ENCODE measurements at places on chromosomes 1 and 21.

DNA sequence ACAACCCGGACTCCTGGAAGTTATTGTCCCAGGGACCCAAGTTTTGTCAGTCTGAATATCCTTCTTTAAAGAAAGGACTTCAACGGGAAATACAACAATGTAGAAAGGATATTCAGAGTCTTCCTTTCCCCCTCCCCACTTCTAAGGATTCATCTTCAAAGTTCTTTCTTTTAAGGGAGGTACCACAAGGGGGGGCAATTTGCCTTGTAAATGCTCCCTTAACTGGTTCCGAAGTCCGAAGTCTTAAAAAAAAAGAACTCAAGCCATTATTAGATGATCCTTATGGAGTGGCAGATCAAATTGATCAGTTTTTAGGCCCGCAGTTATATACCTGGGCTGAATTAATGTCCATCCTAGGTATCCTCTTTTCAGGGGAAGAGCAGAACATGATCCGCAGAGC, 47.0 kb downstream of the SERINC2 start:
- no peak for DNase-seq

- no peak for DNase-seq
Observed at GRCh38 chr1:34603594-34603993, 151.3 kb upstream of the GJB5 start.

GRCh38 chr1:155014709-155015508, 12.3 kb downstream of the ZBTB7B start:
- DNase-seq = peak; percentile 7

DNA sequence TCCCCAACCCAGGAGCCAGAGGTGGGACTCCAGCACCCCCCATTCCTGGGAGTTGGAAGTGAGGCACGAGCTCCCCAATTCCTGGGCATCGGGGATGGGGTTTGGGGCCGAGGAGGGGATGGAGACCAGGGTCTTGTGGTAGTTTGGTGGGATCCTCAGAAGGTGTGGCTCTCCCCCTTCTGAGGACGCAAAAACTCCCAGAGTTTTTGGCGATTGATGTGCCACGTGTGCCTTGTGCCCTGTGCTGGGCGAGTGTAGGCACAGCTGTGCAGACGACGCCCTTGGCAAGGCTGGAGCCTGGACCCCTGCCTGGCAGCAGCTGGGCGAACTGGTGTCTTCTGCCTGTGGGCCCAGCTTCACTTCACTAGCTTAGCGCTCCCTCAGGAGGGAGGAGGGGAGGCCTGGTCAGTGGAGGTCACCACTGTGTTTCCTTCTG, 2.6 kb downstream of the GUK1 start:
- DNase-seq = no peak

DNA sequence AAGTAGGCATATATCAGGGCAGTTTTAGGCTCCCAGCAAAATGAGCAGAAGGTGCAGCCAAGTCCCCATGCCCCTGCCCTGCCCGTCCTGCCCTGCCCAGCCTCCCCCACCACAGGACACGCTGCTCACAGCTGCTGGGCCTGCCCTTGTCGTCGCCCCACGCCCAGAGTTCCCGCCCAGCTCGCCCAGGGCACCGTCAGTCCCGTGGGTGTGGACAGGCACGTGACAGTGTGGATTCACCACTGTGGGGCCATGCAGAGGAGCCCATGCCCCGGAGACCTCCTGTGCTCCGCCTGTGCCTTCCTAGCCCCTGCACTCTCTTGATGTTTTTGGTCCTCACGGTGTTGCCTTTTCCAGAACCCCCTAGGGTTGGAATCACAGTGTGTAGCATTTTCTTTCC, 7.0 kb downstream of the FAAP20 start:
- DNase-seq = no peak

- peak; percentile 17 for DNase-seq
Observed at GRCh38 chr1:65958561-65959350, 166.1 kb downstream of the PDE4B start.

- DNase-seq = no peak
Observed at GRCh38 chr1:151144474-151145303, 1.7 kb downstream of the SEMA6C start.

DNA sequence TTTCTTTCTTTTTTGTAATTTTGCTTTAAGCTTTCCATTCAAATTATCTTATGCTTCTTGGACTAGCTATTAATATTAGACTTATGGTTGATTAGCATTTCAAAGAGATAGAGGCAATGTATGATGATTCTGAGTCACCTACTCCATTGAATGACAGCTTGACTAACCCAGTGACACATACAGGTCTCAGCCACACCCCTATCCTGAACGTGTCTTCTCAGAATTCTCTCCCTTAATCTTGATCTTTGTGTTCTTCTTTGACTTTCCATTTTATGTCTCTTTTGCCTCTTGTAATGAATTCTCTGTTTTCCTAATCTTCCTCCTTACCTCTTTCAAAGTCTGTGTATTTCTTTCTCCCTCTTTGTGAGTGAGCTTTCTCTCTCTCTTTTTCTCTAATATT, 241.1 kb downstream of the PDE4B start:
- no peak for DNase-seq

GRCh38 chr1:55420026-55420425, 204.9 kb upstream of the USP24 start:
- no peak for DNase-seq

- peak; percentile 26 for DNase-seq
Observed at GRCh38 chr1:64686828-64687724, 57.8 kb upstream of the RAVER2 start.

- DNase-seq = no peak
Observed at GRCh38 chr1:76066394-76066793, 8.2 kb upstream of the ST6GALNAC3 start.

GRCh38 chr1:230299191-230300006, 126.7 kb downstream of the PGBD5 start:
- DNase-seq = no peak

DNA sequence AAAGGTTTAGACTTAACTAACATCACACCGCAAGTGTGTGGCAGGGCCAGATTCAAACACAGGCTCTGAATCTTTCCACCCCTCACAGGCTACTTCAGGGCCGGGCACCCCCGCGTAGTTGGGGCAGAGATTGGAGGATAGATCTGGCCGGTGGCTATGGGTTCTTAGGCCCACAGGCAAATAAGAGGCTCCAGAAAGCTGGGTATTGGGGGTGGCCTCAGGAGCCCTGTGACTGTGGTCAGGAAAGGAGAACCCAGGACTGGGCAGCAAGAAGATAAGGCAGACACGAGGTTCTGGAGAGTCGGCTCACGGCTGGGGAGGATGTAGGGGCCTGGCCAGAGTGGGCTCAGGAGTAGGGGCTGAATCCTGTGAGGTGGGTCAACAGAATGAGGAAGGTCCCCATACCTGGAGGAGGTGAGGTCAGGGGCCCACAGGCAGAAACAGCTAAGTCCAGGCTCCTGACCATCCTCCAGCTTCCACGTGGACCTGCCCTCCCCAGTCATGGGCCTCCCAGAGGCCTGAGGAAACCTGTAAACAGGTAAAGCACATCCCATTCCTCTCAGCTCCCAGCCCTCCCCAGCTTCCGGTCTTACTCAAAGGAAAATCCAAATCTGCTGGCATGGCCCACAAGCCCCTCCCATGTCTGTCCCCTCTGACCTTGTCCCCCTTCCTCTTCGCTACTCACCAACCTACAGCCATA, 306.2 kb downstream of the MATN1 start:
- DNase-seq = no peak

DNA sequence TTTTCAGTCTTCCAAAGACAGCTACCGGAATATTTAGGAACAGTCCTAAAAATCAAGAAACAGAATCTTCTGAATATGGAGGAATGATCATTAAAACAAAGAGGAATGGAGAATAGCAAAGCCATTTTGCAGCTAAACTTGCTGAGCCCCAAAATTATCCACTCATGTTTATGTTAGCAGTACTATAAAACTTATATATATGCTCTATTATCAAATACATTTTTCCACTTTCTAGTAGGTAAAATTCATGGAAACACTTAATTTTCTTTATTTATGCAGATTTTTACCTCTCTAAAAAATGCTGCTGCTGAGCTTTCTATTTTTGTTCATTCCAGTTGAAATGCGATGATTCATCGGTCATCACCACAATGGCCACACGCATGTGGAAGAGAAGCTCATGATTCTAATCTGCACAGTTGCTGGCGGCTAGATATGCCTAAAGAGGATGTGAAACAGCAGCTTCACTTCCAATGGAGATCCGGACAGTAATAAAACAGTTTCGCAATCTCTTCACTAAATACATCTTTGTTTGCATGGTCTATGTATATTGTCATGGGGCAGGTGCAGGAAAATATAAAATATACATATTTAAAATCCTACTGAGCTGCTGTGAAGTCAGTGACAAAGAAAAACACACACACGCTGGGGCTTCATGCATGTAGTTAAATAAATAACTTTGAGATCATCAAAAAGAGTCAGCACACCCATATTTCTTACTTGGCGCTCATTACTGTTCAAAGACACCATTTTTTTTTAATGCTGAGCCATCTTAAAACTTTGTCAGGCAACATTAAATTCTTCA, 292.2 kb downstream of the SMYD3 start:
- no peak for DNase-seq

DNA sequence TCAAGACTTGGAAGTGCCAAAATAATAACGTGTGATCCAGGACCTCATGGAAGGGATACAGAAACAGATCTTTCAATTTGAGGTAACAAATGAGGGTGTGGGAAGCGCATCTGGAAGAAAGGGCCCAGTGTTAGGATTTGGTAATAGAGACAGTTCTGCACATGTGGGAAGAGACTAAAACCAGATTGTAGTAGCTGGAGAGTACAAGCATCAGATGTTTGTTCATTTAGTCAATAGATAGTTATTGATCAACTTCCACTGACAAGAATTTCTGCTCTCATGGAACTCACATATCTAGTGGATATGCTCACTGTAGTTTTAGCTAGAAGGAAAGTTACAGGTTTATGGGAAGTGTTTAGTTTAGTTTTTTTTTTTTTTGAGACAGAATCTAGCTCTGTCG, 153.6 kb downstream of the TLR5 start:
- no peak for DNase-seq

DNA sequence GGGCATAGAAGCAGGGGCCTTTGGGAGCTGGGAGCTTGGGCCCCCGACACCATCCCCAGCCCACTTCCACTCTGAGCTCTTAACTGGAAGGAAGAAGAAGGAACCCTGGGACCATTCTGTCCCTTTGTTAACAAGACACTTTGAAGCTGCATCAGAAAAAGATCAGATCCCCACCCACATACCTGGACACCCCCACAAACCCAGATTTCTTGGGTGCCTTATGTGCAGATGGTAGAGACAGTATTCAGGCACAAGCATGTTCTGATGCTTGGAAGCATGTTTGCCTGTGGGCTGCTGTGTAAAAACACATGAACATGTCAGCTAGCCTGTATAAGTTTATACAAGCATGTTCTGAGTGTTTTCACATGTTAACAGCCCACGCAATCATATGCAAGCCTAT, 3.7 kb downstream of the DLGAP3 start:
- DNase-seq = no peak

DNA sequence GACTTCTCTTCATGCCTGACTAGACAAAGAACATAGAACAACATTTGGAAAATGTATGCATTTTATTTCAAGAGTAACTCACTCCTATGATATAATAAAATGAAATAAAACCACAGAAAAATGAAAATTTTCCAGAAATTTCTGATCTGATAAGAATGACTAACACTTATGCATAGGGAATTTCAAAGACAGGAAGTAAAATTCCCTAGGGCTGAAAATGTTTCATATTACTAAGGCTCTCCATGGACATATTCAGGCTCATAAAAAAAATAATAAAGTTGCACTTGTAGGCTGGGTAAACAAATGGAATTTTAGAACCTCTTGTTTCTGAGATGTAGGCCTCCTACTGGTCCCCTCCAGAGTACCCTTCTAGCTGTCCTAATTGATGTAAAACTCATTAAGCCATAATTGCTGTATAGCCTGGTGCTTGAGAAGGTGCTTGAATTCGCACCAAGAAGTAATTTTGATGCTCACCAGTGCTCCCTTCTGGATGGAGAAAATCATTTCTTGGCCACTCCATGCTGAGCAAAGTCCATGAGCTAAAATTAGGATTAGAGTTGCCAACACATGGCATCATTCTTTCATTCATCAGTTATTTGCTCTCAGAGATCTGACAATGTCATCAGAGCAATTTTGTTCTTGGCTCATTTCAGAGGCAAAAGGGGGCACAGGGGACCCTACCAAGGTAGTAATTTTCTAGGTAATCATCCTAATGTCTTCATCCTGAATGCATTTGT, 641.0 kb upstream of the CAMK1G start:
- no peak for DNase-seq

DNA sequence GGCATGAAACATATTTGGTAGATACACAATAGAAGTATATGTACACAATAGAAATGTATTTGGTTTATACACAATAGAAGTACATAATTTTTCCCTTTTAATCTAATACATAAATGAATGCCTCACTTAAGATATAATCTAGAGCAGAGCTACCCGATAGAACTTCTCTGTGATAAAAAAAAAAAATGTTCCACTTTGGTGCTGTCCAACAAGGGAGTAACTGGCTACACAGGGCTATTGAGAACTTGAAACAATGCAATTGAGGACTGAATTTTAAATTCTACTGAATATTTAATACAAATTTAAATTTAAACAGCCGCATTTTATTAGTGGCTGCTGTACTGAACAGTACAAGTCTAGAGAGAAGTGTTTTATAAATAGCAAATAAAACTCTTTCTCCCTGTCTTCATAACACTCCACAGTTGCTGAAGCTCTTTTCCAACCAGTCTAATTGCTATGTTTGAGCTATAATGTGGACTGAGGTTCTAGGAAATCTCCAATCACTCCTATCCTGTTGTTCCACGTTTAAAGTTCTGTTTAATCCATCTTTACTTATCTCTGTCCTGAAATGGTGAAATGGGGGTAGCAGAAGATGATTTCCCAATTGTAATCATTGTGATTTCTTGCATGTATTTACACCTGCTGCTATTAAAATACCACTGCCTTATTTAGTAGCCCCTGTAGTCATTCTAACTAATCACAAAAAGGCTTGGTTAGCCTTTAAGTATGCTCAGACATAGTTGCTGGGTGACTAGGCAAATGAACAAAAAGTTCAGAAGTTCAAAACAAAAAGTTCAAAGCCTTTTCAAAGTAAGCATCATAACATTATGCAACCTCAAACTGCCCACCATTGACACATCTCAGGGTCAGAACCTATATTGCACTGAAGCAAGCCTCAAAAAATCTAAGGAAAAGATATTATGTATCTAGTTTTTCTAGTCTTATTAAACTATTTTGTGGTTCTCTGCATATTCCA, 192.3 kb upstream of the C1orf87 start:
- DNase-seq = no peak

DNA sequence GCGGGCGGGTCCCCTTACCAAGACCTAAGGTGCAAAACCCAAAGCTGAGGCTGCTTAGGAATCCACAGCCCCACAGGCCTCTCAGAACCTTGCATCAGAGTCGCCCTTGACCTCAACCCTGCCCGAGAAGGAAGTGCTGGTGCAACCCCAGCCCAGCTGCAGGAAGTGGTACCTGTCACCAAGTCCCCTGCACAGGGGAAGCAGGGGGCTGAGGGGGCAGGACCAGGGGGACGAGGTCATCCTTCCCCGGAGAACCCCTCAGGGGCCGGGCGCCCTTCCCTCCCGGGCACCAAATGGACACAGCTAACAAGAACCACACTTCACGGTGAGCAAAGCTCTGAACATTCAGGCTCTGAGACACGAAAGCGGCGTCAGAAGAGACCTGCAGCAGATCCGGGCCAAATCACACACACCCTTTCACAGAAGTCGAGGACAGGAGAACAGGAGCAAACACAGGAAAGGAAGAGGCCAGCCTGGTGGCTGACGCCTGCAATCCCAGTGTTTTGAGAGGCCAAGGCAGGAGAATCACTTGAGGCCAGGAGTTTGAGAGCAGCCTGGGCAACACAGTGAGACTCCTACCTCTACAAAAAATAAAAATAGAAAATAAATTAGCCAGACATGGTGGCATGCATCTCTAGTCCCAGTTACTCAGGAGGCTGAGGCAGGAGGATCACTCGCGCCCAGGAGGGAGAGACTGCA, 6.4 kb downstream of the ITGB2 start:
- DNase-seq = no peak
